Thyroid gland (tissue), 4 donors: ENCODE measurements at places on chromosomes 5 and 9.

DNA sequence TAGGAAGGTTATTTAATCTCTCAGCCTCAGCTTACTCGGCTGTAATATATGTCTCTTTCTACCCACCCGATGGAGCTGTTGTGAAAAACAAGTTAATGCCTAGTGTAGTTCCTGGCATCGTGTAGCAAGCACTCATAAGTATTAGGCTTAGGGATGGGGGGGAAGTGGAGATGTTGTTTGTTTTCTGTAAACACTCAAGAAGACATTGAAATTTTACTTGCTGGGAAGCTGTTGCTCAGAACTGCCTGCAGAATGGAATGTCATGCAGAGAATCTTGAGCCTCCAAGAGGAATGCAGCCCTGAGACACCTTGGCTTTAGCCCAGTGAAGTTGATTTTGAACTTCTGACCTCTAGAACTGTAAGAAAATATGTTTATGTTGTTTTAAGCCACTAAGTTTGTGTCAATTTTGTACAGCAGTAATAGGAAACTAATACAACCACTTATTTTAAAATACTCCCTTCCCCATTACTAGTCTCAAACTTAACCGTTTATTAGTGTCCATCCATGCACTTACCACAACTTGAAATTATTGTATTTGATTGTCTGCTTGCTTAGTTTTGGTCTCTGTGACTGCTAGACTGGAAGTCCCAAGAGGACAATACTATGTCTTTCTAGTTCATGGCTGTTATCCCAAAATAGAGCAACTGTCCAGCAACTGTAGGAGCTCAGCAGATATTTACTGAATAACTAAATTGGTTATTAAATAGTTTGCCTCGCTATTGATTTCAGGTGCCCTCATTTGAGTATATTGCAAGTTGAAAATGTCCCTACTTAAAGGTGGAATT is 53.8 kb downstream of the MFAP3 start:
- peak; percentile 35 for DNase-seq

DNA sequence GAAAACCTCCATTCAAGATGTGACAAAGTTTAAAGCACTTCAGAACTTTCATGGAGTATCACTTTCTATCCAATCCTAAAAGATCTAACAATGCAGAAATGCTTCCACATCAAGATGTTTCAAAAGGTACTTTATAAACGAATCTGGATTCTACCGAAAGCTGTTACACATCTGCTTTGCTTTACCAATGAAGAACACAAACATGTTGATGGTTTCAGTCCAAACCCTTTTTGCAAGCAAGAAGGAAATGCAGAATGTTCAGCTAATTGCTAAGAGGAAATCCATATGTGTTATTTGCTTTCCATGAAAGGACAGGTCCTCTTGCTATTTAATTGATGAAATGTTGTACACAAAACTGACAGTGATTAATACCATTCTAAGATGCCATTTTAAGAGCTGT is 419.6 kb downstream of the EFNA5 start:
- no peak for DNase-seq

- DNase-seq, result peak; percentile 87
Measured at GRCh38 chr9:121550569-121551512, 51.2 kb upstream of the GGTA1 start.

DNA sequence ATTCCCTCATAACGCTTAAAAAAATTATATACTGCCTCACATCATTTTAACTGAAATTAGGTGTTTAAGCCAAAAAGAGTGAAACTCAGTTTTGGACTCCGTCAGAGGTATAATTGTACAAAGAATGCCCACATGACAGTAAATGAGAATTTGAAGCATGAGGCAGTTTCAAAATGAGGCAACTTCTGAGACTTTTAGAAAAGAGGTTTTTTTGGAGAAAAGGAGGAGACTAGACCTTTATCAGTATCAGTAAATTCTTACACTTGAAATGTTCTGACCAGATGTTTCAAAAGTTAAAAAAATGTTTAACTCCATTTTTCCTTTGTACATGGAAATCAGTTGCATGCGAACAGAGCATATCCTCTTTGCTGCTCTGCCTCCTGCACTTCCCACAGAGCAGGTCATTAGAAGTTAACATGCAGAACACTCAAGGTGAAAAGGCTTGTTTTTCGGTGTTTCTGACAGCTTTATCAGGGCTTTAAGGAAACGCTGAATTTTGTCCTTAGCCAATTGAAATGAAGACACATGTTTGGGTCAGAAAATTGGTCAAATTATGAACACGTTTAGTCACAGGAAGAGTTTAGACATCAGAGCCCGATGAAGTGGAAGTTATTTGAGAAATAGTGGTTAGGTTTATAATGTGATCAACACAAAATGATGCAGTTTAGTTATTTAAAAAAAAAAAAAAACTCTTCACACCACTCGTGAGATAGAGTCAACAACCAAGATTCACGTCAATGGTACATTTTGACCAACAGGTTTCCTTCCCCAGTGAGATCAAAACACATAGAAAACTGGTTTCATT is 59.5 kb downstream of the PIK3R1 start:
- no peak for DNase-seq

GRCh38 chr5:64221911-64222310 is 56.3 kb downstream of the RNF180 start:
- DNase-seq, result no peak

- no peak for DNase-seq
Measured at GRCh38 chr5:167908606-167909005, 382.8 kb upstream of the WWC1 start.
